ENCODE measurements at places on chromosomes 5 and 9. TPM values are rescaled to one million over a fixed set of nuclear protein-coding genes. Genes with fewer than 3 reads are reported as not detected.
A peak's percentile ranks its signal among the peaks of the same experiment; 100 is the strongest.

DNA sequence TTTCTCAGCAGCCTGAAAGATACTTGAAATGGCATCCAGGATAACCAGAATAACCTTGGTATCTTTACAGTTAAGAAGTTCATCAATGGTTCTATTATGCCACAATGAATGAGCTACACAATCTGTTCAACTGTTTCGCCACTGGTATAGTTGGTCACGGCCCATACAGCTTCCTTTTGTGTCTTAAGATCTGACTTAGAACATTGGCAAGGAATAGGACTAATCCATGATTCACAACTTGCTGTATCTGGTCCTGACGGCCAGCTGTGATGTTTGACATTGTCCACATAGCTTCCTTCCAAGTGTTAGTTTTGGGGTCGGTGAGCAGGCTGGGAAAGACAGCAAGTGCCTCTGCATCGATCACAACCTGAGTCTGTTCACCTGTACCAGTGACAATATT is 113.3 kb upstream of the RAD23B start:
- DNase-seq: no peak

GRCh38 chr5:78813906-78814530 is 165.4 kb upstream of the LHFPL2 start:
- no peak for DNase-seq

GRCh38 chr9:37337301-37337890 is 85.1 kb upstream of the GRHPR start:
- peak; percentile 38 for DNase-seq

GRCh38 chr5:68261569-68262065 is 46.1 kb downstream of the PIK3R1 start:
- no peak for DNase-seq

The PROB1 gene
- polyA plus RNA-seq: 0.39 TPM

All from liver (tissue), 10 donors.